ENCODE measurements at places on chromosomes 5 and 9.

DNA sequence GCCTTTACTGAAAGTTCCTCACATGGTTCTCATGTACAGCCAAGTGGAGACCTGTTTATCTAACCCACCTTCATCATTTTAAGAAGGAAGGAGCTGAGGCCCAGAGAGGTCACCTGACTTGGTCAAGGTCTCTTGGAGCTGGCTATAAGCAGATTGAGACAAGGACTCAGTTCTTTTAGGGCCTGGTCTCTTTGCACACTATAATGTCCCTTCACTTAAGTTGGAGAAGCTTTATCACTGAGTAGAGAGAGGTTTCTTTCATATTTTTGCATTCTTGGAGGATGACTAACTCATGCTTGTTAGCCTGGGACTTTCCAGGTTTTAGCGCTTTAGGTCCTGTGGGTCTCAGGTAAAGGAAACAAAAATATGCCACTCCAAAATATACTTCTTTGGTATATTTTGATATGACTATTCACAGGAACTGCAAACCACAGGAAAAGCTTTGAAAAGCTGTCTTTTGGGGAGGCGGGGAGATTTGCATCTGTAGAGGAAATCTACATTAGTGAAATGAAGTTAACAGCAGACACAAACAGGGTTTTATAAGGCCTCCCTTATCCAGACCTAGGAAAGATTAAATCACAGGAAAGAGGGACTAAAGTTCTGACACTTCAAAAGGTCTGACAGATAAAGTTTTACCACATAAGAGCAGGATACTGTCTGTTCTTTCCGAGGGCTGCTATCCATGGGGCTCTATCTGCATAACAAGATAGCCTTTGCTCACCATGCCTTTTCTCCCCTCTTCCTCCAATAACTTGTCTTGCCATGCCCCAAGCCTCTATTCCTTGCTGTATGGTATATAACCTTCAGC, 95.8 kb upstream of the ANKRD55 start:
- peak; percentile 68 for DNase-seq

DNA sequence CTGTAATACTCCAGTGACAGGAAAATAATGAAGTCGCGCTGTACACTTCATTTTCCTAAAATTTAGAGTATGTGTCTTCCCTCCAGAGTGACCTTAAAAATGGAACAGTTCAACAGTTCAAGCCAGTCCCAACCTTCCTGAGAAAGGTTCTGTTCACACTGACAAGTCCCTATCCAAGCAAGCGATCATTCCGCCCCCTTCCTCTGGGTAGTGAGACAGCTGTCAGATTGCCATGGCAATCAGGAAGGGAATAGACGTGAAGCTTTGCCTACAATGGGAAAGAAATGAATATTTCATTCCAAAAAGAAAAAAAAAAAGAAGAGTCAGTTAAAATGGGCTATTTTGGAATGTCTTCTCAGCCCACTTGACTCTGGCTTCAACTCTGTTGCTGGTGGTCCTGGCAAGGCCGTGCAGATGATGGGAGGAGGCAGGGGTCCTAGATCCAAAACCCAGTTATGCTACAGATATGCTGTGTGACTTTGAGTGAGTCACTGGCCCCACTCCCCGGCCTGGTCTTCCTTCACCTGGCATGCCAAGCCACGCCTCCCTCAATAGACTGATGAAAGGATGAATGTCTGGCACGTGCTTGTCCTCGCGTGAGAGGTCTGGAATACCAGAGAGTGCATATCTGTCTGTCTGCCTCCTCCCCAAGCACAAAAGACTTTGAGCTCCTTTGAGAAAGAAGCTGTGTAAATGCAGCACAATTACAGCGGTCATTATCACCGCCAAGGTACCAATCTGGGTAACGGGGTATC, 165.8 kb upstream of the WWC1 start:
- no peak for DNase-seq

GRCh38 chr5:61431923-61432620, 100.0 kb downstream of the ZSWIM6 start:
- DNase-seq, result no peak

DNA sequence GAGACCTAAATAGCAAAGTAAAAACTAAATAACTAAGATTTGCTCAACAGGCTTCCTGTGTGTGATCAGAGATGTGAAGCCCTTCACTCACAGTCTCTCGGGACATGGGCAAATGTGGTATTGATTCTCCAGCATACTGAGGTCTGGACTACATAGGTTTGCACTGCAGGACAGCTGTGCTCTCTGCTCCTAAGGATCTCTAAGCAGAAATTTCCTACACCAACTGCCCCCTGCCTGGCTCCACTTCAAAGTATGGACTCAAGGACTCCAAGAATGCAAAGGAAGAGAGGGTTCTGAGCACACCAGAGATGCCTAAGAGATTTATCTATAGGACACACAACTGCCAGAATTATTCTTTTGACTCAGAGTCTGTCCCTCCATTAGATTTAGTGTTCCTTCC, 487.2 kb downstream of the SEMA5A start:
- no peak for DNase-seq

GRCh38 chr5:84202136-84202535, 182.5 kb downstream of the EDIL3 start:
- no peak for DNase-seq

DNA sequence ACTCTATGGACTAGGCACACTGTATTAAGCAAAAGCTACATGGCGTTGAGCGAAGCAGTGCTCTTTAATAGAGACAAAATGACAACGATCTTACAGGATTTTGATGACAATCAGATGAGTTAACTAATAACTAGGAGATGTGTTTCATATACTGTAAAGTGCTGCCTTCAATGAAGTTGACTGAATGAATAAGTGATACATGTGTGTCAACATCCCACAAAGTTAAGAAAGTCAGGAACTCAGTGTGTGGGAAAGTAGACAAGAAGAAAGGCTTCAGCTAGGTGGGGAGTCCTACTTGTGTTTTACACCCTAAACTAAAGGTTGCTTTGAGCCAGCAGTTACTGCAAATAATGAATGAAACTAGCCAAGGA, 79.6 kb downstream of the PAPPA start:
- no peak for DNase-seq

DNA sequence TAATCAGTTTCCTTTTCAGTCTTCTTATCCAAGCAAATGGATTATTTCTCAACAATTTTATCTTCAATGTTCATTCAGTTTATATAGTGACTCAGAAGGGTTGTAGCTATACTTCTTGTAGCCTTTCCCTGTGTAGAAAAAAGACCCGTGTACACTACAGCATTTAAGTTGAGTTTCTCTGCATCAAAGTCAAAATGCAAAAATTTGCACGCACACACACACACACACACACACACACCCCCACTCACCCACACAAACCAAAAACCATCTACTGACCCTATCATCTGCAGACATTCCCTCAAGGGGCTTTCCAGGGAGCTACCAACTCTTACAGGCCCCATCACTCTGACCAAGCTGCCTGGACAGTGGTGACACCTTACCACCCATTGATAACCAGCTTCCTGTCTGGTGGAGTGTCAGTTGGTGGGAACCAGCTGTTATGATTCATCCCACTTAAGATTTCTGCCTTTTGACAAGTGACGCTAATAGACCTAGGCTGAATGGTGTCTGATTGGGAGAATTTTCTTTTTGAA, 12.2 kb upstream of the ELL2 start:
- DNase-seq, result peak; percentile 14

DNA sequence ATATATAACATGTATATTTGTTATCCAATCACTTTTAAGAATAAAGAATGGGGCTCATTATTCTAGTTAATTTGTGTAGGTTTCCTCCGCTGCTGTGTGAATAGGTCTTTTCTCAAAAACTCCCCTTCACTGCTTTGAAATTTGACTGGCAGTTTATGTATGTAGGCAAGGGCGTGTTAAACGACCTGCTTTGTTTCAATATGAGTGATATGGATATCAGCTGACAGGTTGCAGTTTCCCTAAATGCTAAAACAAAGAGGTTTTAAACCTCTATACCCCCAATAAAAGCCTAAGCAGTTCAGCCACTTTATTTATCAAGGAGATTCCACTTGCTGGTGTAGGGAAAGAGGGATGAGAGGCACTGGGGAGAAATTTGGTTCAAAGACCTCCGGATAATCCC, 159.6 kb downstream of the TMEM167A start:
- no peak for DNase-seq

- no peak for DNase-seq
Observed at GRCh38 chr5:35331956-35332950, 102.0 kb upstream of the PRLR start.

DNA sequence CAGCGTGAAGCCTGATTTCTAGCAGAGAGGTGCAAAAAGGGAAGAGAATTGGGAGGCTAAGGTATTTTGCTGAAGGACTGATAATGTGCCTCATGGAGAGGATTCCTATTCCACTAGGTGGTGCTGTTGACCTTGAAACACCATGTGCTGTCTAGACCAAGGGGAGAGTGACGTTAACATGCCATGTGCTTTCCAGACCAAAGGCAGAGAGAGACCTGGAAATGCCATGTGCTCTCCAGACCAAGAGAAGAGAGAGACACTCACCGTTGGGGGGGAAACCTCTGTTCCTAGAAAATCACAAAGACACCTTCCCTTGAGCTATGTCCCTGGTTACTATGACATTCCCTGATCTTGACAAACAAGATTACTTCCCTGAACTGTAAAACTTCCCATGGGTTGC, 286.0 kb upstream of the TUSC1 start:
- peak; percentile 25 for DNase-seq

- no peak for DNase-seq
Observed at GRCh38 chr5:144142139-144142823, 28.2 kb downstream of the YIPF5 start.

All from activated CD4-positive, alpha-beta T cell treated with anti-CD3 and anti-CD28 coated beads for 36 hours (primary cell).